ENCODE measurements at places on chromosomes 1 and 21.

DNA sequence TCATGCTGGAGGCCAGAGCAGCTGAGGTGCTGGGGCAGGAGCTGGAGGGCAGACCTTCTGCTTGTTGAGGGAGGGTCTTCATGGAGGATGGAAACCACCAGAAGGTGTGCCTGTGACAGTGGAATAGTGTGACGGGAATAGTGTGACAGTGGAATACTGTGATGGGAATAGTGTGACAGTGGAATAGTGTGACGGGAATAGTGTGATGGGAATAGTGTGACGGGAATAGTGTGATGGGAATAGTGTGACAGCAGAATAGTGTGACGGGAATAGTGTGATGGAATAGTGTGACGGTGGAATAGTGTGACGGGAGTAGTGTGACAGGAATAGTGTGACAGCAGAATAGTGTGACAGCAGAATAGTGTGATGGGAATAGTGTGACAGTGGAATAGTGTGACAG is 325.1 kb downstream of the HHAT start:
- no peak for DNase-seq

GRCh38 chr1:192022827-192023226 is 135.4 kb upstream of the RGS18 start:
- DNase-seq: no peak

DNA sequence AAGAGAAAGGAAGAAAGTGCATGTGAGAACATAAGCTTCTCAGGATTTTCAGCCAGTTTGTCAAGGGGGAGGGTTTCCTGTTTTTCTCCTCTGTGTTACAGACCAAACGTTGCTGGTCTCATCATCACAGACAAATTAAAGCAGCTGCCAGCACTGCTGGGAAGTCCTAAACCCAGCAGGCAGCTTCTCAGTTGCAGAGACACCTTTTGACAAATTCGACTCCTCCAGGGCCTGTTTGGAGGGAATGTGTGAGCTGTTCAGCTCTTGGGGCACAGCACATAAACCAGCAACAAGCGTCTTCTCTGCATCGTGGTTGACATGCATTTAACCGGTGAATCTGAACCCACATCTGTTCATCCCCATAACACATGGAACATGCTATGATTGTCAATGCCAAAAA is 454.6 kb upstream of the RUNX1 start:
- DNase-seq: no peak

DNA sequence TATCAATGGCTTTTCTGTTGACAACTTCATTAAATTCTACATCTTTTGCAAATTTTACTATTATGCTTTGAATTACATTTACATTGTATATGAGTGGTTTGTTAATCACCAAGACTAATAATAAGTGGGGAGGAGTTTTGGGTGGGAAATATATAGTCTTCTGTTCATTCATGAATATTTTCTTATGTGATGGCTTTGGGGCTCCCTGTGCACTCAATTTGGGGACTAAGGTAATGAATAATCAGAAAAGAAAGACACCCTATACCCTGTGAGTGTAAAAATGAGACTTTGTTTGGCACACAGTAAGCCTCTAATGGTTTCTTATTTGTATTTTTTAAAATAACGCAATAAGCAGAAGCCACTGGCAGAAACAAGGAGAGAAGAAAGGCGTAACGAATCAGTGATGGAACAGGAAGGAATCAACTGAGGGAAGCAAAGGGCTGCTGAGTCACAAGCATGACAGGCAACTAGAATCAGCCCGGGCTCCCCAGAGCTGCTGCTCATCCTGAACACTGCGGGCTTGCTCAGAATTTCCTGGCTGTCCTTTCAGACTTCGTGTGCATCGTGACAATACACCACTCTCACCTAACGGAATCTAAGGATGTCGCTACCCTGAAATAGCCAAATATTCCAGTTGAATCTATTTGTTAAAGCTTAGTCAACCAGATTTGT is 20.8 kb upstream of the RGS2 start:
- DNase-seq: no peak

DNA sequence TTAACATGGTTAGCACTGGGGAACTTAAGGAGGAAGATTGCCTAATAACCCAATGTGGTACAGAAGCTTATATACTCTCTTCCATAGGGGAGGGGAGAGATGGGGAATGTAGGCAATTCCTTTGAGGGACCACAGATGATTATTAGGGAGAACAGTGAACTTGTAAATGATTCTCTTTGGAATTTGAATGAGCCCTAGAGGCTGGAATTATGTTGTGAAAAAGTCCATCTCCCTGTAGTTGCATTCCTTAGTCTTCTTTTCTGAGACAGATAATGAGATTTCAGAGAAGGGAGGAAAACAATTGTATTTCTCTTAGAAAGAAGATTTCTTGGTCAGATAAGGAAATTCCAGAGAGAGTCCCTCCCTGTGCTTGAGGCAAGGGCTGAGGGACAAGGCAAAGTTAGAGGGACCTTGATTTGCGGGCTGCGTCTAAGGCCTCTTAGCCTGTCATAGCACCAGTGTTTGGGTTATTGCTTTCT is 89.0 kb upstream of the HMCN1 start:
- no peak for DNase-seq

DNA sequence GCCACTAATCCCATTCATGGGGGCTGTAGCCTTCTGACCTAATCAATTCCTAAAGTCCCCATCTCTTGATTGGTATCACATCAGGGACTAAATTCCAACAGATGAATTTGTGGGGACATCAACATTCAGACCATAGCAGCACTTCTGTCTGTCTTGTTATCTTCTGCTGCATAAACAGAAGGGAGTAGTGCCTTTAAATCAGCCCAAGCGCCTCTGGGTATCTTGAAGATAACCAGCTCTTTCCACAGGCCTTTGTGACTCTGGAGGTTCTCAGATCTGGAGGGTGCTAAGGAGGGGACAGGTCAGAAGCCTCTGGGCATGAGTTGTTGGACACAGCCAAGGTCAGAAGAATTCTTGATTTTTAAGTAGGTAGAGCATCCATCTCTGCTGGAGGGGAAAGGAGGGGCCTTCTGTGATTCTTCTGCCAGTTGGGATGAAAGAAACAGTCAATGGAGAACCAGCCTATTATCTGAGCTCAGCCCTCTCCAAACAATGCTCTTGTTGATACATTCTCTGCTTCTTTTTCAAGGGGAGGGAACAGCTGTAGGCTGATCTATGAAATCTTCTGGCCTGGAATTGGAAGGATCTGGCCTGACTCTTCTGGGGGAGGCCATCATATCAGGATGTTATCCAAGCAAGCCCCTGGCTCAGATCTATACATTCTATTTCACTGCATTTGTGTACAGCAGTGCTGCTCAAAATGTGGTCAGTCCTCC is 31.3 kb upstream of the LRIG2 start:
- DNase-seq: no peak

- peak; percentile 12 for DNase-seq
Observed at GRCh38 chr1:44318097-44319088, 36.7 kb downstream of the ERI3 start.

- no peak for DNase-seq
Observed at GRCh38 chr1:38444770-38445442, 398.3 kb upstream of the POU3F1 start.

GRCh38 chr1:2320760-2321667 is 70.3 kb downstream of the MORN1 start:
- DNase-seq: no peak

GRCh38 chr1:203621559-203622262 is 4.9 kb upstream of the ATP2B4 start:
- DNase-seq: no peak

GRCh38 chr1:23539698-23540266 is 8.7 kb upstream of the E2F2 start:
- peak; percentile 79 for DNase-seq

- no peak for DNase-seq
Observed at GRCh38 chr1:156281281-156281680, 1.3 kb downstream of the SMG5 start.

DNA sequence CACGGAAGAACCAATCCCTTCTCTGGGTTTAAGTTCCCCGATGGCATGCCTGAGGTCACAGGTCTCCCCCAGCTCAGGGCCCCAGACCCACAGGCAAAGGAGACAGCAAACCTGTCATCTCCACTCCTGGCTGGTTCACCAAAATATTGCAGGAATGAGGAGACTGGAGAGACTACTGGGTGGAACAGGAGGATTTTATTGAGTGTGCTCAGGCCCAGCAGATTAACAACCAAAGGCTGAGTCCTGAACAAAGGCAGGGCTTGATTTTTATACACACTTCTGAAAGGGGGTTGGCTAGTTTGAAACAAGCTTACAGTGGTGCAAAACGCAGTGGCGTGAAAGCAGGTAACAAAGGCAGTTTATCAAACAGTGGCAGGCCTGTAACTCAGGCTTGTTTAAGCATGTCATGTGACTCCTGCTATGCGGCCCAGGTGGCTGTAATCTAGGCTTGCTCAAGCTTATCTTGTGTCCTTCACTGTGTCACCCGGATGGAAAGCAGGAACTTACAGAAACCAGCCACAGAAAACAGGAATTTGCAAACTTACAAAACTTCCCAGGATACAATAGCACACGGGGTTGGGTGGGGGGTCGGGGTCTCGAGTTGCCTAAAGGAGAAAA is 27.4 kb upstream of the KCNJ15 start:
- DNase-seq: no peak

DNA sequence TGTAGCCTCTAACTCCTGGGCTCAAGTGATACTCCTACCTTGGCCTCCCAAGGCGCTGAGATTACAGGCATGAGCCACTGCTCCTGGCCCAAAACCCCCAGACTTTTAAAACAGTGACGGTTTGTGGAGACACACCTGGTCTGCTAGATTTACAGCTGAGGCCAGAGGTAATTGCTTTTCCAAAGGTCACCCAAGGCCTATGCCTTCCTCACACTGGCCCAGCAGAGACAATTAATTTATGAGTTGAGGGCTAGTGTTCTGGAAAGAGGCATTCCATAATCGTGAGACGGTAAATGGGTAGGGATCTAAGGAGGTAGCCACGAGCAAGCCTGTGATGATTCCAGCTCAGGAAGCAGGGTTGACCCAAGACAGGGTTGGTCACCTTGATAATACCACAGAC is 12.4 kb upstream of the PARP1 start:
- no peak for DNase-seq

GRCh38 chr1:197235355-197235754 is 32.7 kb upstream of the CRB1 start:
- DNase-seq: no peak

DNA sequence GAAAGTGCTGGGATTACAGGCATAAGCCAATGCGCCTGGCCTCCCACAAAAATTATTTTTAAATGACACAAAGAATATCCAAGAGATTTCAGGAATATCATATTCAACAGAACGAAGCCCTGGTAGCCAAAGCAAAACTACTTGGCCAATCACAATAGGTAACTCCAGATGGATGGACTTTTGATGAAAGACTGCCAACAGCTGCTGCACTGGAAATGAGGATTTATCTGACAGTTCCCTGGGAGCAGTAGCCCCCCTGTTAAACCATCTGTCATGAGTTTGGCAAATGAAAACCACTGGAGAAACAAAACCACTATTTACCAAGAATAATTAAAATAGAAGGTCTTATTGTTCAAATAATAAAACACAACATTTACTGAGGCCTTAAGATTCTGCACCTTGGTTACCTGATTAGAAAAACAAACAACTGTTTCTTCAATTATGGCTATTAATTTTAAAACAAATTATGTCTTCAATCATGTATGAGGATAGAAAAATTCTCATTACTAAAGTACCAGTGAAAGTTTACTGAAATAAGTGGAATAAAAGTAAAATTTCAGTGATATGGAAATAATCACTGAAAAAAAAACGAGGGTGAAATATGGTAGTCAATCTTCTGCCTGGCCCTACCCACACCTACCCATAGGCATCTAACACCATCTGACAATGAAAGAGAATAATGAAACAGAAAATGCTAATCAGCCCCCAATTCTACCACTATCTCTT is 34.3 kb upstream of the PSMG1 start:
- DNase-seq: no peak

GRCh38 chr1:20355828-20356735 is 65.4 kb downstream of the VWA5B1 start:
- DNase-seq: no peak

GRCh38 chr1:92623187-92623778 is 136.6 kb upstream of the GFI1 start:
- no peak for DNase-seq

DNA sequence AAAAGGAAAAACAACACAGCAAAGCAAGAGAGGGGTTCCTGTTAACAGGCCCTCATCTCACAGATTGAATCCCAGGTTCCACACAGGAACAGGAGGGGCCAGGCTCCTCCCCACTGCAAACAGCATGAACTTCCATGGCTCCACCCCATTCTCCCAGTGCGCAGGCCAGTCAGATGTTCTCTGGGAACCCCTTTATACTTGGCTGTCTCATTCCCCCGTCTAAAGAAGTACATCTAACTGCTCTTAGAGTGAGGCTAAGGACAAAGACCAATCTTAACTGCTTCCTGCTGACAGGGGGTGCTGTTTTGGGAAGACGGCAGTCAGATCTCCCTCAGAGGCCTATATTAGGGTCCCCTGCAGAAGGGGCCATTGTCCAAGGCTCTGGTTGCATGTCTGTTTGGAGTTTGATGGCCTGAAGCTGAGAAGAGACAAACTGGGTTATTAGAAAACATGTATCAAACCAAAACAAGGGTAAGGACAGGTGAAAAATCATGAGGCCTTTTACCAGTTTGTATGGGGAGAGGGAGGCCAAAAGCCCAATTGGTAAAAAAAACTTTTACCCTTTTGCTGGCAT is 10.5 kb upstream of the NASP start:
- DNase-seq: no peak

DNA sequence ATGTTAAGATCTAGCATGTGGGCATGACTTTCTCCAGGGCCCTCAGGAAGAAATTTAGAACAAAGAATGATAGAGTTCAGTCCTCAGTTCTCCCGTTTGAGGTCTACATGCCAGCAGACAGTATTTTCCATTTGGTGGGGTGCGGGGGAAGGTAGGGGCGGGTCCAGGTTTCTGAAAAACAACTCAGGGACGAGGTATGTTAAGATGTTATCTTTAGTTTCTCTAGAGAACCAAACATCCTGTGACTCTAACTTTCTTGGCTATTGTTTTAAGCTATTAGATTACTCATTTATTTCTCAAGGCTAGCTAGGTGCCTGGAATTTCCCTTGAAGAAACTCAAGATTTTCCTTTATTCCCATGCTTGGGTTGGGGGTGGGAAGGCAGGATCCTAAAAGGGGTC is 42.3 kb upstream of the SYT14 start:
- DNase-seq: no peak

- no peak for DNase-seq
Observed at GRCh38 chr1:183970516-183971300, 66.8 kb downstream of the COLGALT2 start.
